ENCODE measurements at places on chromosomes 6 and 20.

DNA sequence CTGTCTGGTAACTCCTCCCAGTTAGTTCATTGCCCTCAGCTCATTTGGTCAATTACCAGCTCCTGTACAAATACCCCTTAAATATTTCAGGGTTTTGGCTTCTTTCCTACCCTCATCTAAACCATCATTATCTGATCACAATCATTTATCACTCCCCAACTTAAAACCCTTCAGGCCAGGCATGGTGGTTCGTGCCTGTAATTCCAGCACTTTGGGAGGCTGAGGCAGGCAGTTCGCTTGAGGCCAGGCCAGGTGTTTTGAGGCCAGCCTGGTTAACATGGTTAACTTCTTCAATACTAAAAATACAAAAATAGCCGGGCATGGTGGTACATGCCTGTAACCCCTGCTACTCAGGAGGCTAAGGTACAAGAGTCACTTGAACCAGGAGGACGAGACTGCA lies 9.4 kb downstream of the TGIF2 start:
- DNase-seq, result no peak

DNA sequence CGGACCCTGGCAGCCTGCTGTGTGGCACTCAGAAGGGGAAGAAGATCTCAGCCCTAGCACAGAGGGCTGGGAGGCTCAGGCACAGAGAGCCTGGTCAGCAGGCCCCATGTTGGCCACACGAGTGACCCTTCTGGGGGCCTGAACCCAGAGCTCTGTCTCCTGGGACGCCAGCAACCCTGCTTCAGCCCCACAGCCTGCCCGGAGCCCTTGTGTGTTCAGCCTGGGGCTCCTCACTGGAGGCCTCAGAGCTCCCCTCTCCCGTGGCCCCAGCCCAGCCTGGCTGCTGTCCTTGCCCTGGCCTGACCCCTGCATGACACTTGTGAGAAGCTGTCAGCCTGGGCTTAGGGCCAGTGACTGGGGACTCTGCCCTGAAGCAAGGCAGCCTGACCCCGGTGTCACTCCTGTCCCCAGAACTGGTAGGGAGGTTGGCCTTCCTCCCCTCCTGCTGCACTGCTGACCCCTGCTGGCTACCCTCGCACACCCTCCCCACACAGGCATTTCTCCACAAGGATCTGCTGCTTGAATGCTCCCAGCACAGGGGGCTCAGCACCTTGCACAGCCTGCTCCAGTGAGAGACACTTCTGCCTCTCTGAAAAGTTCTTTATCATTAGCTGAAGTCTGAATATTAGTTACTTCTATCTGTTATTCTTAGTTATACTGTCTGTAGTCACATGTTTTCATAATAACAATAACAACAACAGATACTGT lies 15.4 kb upstream of the IP6K3 start:
- peak; percentile 78 for DNase-seq

DNA sequence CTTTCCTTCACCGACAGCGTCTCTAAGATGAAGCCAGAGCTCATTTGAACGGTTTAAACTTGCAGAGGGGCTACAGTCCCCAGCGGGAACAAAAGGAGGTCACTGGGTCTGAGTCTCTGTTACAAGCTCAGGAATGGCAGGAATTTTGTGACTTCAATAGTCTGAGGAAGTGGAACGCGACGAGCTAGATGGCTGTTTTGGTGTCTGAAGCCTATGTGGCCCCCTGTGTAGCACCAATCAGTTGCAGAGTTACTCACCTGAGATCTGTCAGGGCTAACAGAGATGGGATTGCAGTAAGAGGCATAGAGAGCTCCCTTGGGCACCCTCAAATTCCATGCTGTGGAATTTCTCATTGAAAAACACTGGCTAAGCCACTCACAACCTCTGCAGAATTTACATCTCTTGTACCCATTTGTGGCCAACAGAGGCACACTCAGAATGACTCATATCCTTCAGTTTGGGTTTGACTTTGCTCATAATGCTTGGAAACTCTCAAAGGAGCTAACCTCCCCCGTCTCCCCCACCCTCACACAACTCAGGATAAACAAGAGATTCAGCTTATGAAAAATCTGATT lies 7.1 kb upstream of the TCP11 start:
- no peak for DNase-seq

- DNase-seq, result peak; percentile 13
These were observed 226.0 kb downstream of the TPBG start for GRCh38 chr6:82589509-82590206.

GRCh38 chr6:18215436-18215835 lies 48.9 kb downstream of the DEK start:
- DNase-seq, result no peak

DNA sequence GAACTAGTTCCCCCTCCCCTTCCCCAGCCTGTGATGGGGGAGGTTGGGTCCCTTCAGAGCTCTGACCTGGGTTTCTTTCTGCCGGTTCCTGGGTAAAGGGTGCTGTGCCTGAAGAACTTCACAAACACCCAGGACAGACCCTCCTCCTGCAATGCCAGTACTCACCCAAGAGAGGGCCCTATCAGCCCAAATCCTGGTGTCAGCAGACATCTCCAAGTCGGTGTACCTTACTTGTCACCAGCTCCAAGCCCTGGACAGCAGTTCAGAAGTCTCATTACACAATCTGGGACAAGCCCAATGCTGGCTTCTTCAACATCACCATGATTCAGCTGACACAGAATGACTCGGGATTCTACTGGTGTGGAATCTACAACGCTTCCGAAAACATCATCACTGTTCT lies 467 bp downstream of the TREML4 start:
- no peak for DNase-seq

DNA sequence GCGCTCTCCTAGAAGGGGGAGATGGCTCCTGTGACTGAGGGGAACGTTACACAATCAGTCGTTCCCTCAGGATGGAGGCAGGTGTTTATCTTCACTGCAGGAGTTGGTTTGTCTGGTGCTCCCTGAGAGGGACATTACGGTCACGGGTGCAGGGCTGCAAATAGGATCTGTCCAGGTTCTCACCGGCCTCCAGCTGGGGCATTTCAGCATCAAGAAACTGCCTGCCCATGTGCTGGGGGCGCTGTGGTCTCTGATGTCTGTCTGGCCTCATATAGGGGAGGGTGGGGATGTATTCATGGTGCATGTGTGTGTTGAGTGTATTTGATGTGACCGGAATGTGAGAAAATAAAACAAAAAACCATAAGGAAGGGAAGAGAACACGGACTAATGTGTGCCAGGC lies 77.1 kb downstream of the TBC1D7 start:
- DNase-seq, result no peak

DNA sequence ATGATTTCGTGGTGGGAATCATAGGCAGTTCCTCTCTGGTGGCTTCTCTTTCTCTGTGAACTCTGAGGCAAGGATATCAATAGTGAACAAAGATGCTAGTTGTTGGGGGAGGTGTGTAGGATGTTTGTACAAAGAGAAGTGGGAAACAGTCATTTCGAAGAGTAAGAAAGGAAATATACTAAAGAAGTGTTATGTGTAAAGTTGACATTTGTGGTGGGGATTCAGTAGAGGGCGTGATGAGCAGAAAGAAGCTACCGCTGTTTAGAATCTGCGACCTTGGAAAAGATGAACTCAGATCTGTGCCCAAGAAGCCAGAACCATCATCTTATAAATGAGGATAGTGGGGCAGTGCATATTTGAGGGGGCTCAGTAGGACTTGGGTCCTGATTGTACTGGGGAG lies 11.4 kb downstream of the SLC35F1 start:
- no peak for DNase-seq

GRCh38 chr6:33699131-33699530 lies 12.4 kb downstream of the UQCC2 start:
- DNase-seq, result no peak

DNA sequence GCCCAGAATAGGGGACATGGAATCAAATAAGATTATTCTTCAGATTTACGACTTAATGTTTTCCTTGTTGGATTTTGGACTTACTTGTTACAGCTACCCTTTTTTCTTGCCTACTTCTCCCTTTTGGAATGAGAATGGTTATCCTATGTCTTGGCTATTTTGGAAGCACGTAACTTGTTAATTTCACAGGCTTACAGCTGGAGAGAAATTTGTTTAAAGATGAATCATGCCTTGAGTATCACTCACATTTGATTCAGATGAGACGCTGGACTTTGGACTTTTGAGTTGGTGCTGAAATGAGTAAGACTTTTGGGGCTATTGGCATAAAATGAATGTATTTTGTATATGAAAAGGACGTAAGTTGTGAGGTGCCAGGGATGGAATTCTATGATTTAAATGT lies 83.3 kb downstream of the SMPDL3A start:
- DNase-seq, result no peak

DNA sequence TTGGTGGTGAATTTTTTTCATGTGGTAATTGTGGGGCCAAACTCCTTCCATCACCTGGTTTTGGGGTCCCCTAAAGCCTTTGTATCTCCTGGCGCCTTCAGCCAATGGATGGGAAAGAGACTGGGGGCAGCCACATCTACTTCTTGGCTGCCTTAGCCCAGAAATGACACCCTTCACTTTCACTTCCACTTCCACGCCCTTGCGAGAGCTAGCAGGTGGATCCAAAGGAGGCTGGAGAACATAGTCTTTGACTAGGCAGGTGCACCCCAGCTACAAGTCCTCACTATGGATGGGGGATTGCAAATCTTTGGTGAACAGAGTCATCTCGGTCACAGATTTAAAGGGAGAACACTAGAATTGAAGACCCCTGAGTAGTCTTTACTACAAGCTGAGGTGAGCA lies 70.8 kb downstream of the NDUFAF5 start:
- DNase-seq, result no peak

- peak; percentile 63 for DNase-seq
These were observed at the start of gene TFAP2A for GRCh38 chr6:10414756-10415616. Gene TFAP2A (minus strand): TSS chr6:10415074. CDS start chr6:10414991, 83 bp downstream.

All from hepatocyte (in vitro differentiated cells).